ENCODE measurements at places on chromosomes 13 and 19. TPM values are rescaled to one million over a fixed set of nuclear protein-coding genes. Genes with fewer than 3 reads are reported as not detected.

DNA sequence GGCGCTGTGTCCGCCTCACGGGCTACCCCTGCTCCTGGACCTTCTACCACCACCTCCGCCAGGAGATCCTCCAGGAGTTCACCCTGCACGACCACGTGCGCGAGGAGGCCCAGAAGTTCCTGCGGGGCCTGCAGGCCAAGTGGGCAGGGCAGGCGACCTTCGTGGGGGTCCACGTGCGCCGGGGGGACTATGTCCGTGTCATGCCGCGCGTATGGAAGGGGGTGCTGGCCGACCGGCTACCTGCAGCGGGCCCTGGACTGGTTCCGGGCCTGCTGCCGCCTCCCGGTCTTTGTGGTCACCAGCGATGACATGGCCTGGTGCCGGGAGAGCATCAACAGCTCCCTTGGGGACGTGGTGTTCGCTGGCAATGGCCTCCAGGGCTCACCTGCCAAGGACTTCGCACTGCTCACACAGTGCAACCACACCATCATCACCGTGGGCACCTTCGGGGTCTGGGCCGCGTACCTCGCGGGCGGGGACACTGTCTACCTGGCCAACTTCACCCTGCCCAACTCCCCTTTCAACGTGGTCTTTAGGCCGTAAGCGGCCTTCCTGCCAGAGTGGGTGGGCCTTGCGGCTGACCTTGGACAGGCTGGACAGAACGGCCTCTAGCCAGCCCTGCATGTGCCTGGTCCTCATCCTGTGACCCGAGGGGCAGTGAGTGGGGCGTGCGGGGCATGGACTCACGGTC, 7.8 kb upstream of the NTN5 start:
- DNase-seq: no peak

GRCh38 chr13:38819053-38819452, 132.2 kb downstream of the FREM2 start:
- no peak for DNase-seq

The KLF1 gene
- not detected for total RNA-seq

DNA sequence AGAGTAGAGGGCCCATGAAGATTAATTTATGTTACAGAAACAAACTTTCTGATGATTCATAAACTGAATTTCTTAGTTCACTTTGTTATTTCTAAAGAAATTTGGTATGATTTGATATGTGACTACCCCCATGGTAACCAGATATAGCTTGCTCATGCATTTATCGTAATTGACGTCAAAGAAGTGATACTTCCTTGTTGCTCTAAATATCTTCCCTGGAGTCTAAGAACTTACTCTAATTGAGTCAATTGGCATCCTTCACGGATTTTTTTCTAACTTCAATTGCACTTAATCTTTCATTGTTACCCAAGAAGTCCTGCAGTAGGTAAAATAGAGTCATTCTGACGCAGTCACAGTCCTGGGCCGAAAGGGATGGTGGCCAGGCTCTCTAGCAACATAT, 240.9 kb downstream of the GPC5 start:
- DNase-seq: no peak

DNA sequence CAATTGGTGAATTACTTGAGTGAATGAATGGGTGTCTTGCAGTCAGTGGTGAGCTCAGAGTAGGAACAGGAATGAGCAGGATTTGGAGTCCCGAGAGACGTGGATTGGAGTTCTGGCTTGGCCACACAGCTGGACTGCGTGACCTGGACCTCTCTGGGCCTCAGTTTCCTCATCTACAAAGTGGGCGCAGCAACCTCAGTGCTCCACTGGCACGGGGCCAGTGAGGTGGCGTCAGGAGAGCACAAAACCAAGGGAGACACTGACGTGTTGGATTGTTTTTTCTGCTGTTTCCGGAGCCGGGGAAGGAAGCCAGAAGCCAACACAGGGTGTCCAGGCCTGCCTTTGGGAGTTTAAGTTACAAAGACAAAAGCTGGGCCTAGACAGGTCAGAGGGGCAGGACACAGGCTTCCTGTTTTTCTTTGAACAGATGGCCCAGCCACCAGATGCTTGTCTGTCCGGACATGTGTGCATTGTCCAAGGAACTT, 6.5 kb upstream of the DOCK6 start:
- DNase-seq: peak; percentile 63

- peak; percentile 73 for DNase-seq
Measured at GRCh38 chr19:38634757-38635482, 12.5 kb upstream of the ACTN4 start.

DNA sequence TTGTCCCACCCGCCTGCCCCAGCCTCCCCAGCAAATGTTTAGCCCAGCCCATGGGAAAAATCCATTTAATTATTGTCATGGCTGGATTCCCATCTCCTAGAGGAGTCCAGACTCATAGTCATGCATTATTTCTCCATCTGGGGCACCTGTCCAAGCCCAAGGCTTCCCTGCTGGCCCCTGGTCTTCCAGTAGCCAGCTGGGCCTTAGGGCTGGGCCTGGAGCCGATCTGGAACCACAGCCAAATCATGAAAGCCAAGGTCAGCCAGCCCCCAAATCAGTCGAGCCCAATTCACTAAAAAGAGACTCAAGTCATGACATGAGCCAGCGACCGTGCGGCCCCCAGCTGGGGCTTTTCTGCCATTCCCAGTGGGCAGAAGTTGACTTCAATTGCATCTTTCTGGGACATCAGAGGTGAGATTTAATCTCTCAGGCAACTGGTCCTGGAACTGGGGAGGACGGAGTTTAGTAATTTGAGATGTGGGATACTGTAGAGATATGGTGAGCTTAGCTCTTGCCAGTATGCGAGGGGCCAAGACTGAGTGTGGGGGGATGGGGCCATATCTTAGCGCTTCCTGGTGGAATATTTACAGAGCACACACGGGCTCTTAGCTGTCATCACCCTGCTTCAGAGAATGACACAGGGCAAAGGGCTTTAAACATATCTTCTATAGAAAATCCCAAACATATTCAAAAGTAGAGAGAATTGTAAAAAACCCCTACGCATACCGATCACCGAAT, 9.4 kb upstream of the PGLYRP2 start:
- no peak for DNase-seq

The CD33 gene
- 6.0 TPM for total RNA-seq

- DNase-seq: no peak
Measured at GRCh38 chr19:3520166-3521103, 14.3 kb downstream of the FZR1 start.

DNA sequence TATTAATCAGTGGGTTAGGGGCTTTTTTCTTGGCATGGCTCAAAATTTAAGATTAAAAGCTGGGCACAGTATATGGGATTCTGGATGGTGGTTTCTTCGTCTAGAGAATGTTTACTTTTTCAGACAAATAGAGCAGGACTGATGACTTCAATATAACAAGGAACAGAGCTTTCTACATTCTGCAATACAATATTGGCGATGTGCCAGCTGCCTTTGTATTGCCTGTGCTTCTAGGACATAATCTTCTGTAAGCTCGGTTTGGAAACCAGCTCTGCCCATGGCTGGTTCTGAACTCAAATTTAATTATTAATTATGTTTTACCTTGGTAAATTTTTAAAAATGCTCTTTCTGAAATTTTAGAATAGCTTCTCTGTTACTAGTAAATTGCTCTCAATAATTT, 139.1 kb upstream of the TRPC4 start:
- DNase-seq: no peak

The NCR1 gene
- total RNA-seq: not detected

DNA sequence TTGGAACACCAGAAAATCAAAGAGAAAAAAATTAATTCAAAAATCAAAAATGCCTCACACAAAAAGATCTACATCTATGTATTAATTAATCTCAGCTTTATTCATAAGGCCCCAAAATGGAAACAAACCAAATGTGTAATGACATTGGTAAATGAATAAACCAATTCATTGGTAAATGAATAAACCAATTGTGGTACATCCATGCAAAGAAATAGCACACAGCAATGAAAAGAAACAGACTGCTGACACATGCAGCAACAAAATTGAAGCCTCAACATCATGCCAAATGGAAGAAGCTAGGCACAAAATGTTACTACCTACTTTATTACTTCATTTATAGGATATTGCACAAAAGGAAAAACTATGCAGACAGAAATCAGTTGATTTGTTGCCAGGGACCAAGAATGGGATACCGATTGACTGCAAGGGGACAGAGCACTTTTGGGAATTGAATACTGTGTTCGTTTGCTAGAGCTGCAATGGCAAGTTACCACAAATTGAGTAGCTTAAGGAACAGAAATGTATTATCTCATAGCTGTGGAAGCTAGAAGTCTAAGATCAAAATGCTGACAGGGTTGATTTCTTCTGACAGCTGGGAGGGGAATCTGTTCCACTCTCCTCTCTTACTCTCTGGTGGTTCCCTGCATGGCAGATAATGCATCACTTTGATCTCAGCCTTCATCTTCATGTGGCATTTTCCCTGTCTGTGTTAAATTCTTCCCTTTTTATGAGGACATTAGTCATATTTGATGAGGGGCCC, 252.8 kb downstream of the RFC3 start:
- DNase-seq: no peak

The CCL25 gene
- total RNA-seq: not detected

GRCh38 chr13:96218475-96218874, 128.6 kb downstream of the HS6ST3 start:
- no peak for DNase-seq

The TPTE2 gene
- not detected for total RNA-seq

GRCh38 chr13:110339975-110340550, 33.0 kb downstream of the COL4A2 start:
- DNase-seq: no peak

The PRR20E gene
- not detected for total RNA-seq
